ENCODE measurements at places on chromosomes 16 and 17. TPM values are rescaled to one million over a fixed set of nuclear protein-coding genes. Genes with fewer than 3 reads are reported as not detected.

The CDH5 gene
- 0.23 TPM for total RNA-seq

The ABCA6 gene
- not detected for total RNA-seq

The SGCA gene
- 1.9 TPM for total RNA-seq

The HASPIN gene
- 15.5 TPM for total RNA-seq

The TSPOAP1 gene
- not detected for total RNA-seq

The CISD3 gene
- total RNA-seq, result 93.5 TPM

All from A549 treated with GW870086 at 1 μM for 4 hours (cell line).